ENCODE measurements at places on chromosomes 2 and 18.

- DNase-seq: no peak
Observed at GRCh38 chr2:605674-606608, 71.3 kb downstream of the TMEM18 start.

GRCh38 chr18:38450876-38451275, 885.3 kb upstream of the CELF4 start:
- DNase-seq: no peak

- DNase-seq: no peak
Observed at GRCh38 chr2:200445284-200445683, 64.6 kb downstream of the KCTD18 start.

GRCh38 chr2:190486037-190486623, 48.4 kb downstream of the NEMP2 start:
- DNase-seq: no peak

GRCh38 chr2:236342507-236342906, 78.3 kb upstream of the ASB18 start:
- DNase-seq: no peak

DNA sequence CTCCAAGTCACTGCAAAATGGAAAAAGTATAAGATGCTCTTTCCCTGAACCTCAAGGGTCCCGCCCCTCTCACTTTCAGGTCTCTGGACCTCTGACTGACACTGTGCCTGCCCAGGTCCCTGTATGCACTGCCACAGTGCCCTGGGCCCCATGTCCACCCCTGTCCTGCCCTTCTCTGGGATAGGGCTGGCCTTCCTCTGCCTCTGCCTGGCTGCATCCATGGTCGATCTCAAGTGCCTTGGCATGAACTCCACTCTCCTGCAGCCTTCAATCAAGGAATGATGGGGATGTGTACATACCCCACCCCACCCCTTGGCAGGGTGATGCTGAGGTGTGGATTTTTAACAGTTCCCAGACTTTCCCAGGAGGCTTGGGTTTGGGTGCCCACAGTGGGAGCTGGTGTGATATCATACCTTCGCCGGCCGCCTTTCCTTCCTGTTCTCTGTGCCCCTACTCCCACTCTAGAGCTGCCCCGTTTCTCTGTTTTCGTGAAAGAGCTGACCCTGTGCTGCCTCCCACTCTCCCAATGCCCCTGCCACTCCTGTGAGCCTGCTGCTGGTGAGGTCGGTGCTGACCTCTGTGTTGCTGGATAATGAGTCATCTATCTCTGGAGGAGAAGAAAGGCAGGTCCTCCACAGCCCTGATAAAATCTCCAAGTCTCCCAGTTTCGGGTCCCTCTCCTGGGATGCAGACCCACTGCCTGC, 18.9 kb downstream of the PTPN18 start:
- DNase-seq: no peak
